ENCODE measurements at places on chromosomes 1 and 21.
A peak's percentile ranks its signal among the peaks of the same experiment; 100 is the strongest.

- peak; percentile 79 for DNase-seq
These were observed 14.4 kb downstream of the SLC5A9 start for GRCh38 chr1:48236716-48237470.

DNA sequence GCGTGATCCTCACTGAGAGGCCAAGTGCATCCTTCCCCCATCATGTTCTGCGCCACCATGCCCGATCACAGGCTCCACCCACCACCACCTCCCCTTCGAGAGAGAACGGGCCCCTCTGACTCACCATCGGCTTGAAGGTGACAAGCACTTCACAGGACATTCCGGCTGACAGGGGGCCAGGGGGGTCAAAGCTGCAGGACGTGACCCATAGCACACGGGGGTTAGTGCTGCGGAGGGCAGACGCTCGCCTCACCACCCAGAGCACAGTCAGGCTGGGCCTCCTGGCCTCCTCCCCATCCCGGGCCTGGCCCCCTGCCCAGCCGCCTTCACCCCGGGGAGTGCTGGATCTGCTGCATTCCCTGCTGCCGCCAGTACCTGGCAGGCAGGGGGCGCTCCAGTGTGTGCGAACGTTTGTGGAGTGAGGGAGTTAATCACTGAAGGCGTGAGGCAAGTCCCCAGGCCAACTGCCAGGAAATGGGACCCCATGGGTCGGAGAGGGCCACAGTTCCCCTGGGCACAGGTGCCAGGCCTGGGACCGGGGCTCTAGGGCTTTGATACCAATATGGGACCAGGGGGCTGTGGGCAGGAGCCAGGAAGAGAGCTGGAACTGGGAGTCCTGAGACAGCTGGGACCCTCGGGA is 40.9 kb upstream of the TMEM52 start:
- peak; percentile 95 for DNase-seq

DNA sequence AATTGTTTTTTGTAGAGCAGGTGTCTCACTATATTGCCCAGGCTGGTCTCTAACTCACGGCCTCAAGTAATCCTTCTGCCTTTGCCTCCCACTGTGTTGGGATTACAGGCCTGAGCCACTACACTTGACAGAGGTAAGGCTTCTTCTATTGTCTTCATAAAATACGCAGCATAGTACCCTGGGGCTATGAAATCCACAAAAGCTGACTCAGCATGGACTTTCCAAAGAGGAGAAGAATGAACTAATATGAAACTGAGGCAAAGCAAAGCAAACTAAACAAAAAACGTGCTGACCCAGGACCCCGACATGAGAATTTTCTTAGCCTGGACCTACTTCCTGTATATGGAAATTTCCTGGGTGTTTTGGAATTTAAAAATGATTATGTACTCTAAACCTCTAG is 18.5 kb upstream of the ATP13A2 start:
- DNase-seq: peak; percentile 51

DNA sequence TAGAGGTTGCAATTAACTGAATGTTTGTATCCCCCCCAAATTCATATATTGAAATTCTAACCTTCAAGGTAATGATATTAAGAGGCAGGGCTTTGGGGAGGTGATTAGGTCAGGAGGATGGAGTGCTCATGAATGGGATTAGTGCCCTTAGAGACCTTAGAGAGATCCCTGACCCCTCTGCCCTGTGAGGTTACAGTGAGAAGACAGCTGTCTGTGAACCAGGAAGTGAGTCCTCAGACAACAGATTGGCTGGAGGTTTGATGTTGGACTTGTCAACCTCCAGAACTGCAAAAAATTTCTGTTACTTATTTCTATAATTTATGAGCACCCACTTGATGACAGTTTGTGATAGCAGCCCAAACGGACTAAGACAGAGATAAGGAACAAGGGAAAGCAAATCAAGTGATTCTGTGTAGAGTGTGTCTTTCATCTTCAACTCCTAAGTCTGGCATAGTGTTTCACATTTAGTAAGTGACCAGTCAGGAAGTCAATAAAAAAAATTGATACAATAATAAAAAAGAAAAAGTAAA is 30.0 kb upstream of the RWDD3 start:
- no peak for DNase-seq

GRCh38 chr1:91799159-91799558 is 86.8 kb downstream of the TGFBR3 start:
- DNase-seq: no peak

- no peak for DNase-seq
These were observed 605 bp downstream of the RGS4 start for GRCh38 chr1:163069655-163070277.

DNA sequence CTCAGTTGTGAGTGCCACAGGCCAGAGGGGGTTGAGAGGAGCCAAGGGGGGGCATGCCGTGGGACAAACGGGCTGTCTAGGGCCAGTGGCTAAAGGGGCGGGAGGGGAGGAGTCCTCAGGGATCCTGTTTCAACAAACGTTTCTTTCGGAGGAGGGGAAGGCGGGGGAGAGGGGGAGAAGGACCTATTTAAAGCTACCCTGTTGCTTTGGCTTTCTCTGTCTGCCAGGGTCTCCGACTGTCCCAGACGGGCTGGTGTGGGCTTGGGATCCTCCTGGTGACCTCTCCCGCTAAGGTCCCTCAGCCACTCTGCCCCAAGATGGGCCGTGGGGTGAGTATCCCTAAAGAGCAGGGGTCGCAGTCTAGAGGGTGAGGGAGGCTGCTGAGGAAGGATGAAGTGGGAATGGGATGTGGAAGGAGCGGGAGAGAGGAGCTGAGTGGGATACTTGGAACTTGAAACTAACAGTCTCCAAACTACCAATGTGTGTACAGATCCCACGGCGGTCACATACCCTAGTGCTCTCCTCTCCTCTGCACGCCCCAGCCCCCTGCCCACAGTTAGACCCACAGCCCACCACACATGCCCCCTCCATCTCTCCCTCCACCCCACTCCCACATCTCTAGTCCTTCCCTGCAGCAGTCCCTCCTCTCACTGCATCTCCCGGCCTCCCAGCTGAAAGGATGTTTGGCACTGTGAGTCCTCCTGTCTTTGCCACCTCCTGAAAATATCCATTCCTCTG is at the start of gene ATP1A2:
ATP1A2 (plus strand) TSS at position 215 of the 738 bp plus-strand sequence; CDS start at position 318, 103 bp downstream.
- peak; percentile 73 for DNase-seq

GRCh38 chr1:11339346-11340232 is 66.6 kb downstream of the UBIAD1 start:
- DNase-seq: no peak

- no peak for DNase-seq
These were observed 23.0 kb downstream of the TATDN3 start for GRCh38 chr1:212814537-212815334.

DNA sequence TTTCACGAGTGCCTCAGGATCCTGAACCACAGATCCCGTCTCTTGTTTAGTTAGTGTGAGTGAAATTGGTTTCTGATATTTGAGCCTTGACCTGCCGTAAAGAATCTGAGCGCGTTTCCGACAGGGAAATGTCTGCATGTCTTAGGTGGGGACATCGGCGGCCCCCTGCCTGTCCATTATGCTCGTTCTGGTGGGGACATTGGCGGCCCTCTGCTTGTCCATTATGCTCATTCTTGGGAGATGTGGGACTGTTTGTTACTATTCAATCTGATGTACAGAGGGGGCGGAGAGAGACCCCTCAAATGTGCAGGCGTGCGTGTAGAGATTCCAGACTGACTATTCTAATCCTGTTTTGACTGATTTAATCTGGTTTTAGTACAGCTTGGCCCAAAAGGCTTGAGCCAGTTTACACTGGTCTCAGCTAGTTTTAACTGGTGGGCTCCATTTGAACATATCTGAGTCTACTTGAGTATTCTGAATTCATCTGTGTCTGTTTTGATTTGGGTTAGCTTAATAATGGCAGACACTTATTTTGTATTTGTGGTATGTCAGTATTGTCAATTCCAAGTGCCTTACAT is 6.6 kb upstream of the TINAGL1 start:
- no peak for DNase-seq

DNA sequence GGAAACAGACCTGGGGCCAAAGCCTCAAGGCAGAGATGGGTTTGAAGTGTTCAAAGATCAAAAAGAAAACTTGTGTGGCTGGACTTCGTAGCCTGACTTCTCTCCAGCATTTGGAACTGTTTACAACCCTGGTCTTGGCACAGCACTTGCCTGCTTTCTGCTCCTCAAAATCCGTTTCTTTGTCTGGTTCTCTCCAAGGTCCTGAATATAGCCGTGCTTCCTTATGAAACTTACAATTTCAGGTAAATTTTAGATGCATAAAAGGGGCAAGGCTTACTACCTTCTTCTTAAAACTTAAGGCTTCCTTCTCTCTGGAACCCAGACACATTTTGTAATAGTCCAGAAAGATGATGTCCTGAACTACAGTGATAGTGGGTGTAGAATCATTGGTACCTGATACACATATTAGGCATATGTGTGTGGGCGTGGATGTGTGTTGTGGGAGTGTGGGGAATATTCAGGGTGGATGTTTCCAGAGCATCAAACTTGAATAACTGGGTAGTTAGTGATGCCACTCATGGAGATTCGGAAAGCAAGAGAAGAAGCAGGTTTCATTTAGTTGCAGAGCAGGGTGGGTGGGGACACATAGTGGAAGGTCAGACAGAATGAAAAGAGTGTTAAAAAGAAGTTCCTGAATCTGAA is 26.4 kb upstream of the FAM78B start:
- DNase-seq: no peak

DNA sequence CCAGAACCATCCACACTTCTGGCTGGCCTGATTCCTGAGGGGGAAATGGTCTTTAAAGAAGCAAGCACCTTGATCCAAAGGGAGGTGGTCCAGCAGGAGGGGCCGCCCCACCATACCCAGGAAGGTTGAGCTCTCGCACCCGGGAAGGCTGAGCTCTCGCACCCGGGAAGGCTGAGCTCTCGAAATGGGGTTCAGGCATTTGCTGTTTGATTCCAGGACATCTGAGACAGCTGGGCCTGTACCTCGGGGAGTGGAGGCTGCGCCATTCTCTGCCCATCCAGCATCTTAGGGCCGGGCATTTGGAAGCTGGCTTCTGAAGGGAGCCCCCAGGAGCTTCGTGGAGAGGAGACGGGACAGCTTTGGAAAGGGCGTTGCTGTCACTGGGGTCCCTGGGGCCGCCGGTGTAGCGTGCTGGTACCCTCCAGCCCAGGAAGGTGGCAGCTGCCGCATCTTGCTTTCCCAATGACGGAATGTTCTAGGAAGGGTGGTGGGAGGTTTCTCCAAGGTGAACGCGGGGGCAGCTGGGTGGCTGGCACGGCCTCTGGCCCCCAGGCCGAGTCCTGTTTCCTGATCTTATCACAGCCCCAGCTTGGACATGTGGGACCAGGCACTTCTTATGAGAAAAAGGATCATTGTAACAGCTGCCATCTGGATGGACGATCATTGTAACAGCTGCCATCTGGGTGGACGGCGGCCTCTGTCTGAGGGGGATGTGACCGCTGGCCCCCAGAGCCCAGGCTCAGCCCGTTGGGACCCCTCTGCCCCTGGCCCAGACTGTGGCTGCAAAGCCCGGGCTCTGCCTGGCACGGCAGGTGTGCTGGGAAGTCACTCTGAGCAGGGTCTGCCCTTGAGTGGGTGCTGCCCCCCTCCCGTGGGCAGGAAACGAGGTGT is 61.6 kb downstream of the COL18A1 start:
- DNase-seq: no peak

DNA sequence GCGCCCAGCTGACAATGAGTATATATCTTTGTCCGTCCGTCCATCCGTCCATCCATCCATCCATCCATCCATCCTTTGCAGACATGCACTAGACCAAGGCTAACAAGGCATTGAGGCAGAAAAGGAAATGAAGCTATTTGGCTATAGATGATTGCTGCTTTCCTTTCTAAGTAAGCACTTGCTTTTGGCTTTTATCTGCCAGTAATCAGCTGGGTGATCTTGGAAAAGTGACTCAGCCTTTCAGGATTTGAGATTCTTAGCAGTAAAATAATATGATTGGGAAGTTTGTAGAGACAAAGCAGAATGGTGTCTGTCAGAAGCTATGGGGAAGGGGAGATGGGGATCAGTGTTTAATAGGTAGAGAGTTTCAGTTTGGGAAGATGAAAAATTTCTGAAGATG is 22.7 kb downstream of the ZFYVE9 start:
- no peak for DNase-seq

DNA sequence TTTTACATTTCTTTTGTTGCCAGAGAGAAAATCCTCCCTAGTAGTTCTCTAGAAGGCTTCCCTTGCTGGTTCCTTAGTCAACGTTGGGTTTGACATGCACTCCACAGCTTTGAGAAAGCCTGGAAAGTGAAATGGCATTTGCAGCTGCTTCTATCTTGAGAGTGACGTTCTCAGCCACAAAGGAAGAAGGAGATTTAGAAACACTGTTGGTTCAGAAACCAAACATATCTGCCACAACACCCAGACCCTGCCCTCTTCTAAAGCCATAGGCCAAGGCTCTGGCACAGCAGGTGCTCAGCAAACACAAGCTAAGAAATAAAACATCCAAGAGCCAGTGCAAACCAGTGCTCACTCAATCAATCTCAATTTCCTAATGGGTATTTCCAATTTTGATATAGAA is 121.4 kb downstream of the CCDC185 start:
- no peak for DNase-seq

DNA sequence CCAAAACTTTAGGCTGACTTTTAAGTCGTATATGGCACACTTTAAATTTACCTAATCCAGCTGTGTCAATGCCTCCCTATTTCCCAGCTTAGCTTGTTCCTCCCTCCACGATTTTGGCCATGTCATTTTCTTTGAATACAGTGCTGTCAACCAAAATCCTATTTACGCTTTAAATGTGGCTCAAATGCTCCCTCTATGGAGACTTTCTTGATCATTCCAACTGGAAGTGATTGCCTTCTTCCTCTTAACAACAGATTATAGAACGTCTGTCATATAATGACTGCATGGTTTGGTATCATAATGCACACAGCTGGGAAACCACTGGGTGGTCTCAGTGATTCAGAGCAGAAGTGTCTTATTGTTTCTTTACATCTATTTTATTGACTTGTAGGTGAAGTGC is 18.9 kb upstream of the BATF3 start:
- peak; percentile 61 for DNase-seq

DNA sequence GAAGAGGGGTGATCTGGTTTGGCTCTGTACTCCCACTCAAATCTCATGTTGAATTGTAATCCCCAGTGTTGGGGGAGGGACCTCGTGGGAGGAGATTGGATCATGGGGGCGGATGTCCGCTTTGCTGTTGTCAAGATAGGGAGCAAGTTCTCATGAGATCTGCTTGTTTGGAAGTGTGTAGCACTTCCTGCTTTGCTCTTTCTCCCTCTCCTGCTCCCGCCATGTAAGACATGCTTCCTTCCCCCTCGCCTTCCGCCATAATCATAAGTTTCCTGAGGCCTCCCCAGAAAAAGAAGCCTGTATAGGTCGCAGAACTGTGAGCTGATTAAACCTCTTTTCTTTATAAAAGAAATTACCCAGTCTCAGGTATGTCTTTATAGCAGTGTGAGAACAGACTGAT is 27.9 kb downstream of the MYOM3 start:
- DNase-seq: no peak

GRCh38 chr1:154527192-154527591 is 25.0 kb upstream of the SHE start:
- no peak for DNase-seq

DNA sequence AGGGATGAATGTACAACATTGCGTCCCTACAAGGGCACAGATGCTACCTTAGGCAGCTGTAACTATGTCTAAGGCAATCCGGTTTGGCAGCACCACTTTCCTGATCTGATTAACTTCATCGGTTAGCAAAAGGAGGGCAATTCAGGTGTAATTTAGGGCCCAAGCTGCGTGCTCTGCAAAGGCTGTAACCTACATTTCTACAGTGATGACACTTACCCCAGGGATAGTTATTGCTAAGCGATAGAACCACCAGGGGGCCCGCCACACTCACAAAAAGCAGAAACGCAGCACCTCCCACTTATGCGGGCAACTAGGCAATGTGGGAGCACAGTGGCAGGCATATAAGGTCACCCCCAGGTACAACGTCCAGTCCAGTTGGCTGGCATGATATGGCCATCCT is 113.5 kb downstream of the GDAP2 start:
- DNase-seq: peak; percentile 20

- DNase-seq: peak; percentile 98
These were observed at the start of gene TUT4 for GRCh38 chr1:52552505-52553361. Gene TUT4 (minus strand): TSS chr1:52553092. CDS start chr1:52526280, 26,812 bp downstream.
